ENCODE measurements at places on chromosomes 13 and 19. TPM values are rescaled to one million over a fixed set of nuclear protein-coding genes. Genes with fewer than 3 reads are reported as not detected.

The CASP14 gene
- total RNA-seq = not detected

The ZNF98 gene
- 0.20 TPM for total RNA-seq

The CNOT3 gene
- 4.1 TPM for total RNA-seq

The SPTBN4 gene
- total RNA-seq = 0.22 TPM

The KLK15 gene
- not detected for total RNA-seq

The ZNF813 gene
- 4.4 TPM for total RNA-seq

The GDF15 gene
- total RNA-seq = 70.0 TPM

The FARP1 gene
- 9.4 TPM for total RNA-seq

The HAUS8 gene
- total RNA-seq = 2.4 TPM

The ZNF418 gene
- 1.7 TPM for total RNA-seq

The GRWD1 gene
- total RNA-seq = 14.5 TPM

The ZSCAN4 gene
- not detected for total RNA-seq

The CXCL17 gene
- not detected for total RNA-seq

The CACNG8 gene
- total RNA-seq = under 0.01 TPM
